Stimulated activated CD4-positive, alpha-beta T cell treated with anti-CD3 and anti-CD28 coated beads, Interleukin-1b, Interleukin-23, amount 100 ng/mL, for 1 hour (primary cell): ENCODE measurements at places on chromosomes 12 and 14.

GRCh38 chr12:12788675-12789368, 3.4 kb downstream of the APOLD1 start:
- peak; percentile 27 for DNase-seq

DNA sequence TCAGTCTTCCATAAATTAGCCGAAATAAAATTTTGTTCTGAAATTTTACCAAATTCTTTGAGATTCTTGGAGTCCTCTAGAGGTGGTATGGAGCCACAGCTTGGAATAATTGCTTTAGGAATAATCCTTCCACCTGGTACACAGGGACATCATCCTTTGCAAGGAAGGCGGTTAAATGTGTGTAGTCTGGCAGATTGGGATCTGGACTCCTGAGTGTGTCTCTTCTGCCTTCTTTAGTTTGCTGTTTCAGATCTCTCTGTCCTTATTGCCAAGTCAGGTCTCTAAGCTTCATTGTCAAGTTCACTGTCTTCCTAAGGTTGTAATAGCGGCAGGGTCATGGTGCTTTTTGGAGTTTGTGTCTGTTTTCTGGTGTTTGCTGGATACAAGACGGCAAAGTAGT, 393.9 kb upstream of the RGS6 start:
- no peak for DNase-seq

- no peak for DNase-seq
Measured at GRCh38 chr14:20512177-20512905, 7.0 kb downstream of the RNASE10 start.

GRCh38 chr14:89186856-89187376, 230.1 kb downstream of the FOXN3 start:
- no peak for DNase-seq

DNA sequence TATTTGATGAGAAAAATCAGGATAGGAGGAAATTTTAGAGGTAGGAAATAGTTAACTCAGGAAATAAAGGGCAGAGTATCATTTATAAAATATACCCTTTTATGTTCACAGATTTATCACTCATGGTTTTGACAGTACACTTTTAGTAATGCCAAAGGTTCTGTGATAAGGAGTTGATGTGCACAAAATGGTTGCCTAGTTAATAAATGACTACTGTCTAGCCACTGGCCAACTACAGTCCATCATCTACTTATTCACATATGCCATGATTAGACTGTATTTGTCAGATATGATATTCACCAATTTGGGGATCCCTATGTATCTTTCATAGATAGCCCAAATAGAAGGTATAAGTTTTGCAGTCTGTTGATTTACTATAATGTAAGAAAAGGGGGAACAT, 19.2 kb upstream of the GXYLT1 start:
- DNase-seq = no peak

- no peak for DNase-seq
Measured at GRCh38 chr12:9027161-9028059, 38.1 kb downstream of the KLRG1 start.

DNA sequence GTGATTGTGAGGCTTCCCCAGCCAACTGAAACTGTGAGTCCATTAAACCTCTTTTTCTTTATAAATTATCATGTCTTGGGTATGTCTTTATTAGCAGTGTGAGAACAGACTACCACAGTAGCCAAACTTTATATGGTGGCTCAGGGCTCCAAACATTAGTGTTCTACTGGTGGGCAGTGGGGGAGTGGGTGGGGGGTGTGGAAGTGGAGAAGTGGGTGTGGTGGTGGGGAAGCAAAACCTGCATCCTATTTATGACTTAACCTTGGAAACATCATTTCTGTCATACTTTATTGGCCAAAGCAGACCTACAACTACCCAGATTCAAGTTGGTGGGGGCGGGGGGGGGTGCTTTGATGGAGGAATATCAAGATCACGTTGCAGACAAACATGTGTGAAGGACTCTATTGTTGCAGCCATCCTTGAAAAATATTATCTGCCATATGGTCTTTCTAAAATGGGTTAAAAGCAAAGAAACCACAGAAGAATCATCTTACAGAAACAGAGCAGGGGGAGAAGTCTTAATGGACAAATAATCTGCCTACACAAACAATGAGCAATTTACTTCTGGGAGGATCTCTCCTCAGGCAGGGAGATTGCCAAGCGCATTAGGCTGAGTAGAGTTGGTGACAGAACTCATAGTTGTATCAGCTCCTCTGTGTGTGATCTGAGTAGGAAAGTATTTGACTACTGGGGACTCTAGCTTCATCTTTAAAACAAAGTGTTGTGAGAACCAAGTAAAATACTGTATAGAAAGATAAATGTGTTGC, 1.4 kb upstream of the PWP1 start:
- no peak for DNase-seq

GRCh38 chr14:102908766-102909455, 13.6 kb upstream of the AMN start:
- no peak for DNase-seq

DNA sequence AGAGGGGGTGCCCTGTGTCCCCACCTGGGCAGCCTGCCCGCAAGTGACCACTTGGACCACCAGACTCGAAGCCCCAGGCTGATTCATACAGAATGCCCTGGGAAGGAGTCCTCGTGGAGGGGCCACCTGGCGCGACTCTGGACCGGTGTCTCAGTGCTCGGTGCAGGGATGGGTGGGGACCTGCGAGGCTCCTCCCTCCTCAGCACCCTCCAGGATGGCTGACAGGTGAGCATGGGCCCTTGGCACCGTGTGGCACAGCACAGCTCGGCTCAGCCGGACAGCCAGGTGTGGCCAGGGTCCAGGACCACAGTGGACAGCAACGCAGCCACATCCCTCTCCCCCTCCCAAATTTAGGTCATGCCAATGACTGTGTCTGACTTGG, 44.5 kb downstream of the CCNK start:
- no peak for DNase-seq

DNA sequence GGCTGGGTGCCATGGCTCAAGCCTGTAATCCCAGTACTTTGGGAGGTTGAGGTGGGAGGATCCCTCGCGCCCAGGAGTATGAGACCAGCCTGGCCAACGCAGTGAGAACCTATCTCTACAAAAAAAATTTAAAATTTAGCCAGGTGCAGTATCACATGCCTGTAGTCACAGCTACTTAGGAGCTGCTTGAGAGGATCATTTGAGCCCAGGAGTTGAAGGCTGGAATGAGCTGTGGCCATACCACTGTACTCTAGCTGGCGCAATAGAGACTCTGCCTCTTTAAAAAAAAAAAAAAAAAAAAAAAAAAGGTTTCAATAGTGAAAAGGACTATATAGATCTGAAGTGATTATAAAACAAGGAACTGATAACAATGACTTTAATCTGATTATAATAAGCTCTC, 13.5 kb downstream of the PSMA3 start:
- DNase-seq = no peak

DNA sequence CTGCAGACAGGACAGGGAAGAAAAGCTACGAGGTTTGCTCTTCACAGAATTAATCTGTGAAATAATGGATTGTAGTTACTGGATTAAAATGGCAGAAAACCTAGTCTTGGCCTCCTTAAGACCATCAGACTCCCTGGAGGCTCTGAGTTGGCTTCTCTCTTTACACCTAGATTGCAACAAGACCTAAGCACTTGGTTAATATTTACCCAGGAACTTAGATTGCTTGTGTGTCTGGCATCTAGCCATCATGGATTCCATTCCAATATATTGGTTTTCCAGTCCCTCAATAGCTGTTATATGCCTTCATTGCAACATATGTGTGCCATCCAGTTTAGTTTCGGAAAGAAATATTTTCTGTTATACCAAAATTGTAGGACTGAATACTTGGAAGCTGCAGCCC, 1.9 kb upstream of the GTF2A1 start:
- DNase-seq = no peak

- no peak for DNase-seq
Measured at GRCh38 chr12:68264857-68265256, 11.5 kb upstream of the IL22 start.

DNA sequence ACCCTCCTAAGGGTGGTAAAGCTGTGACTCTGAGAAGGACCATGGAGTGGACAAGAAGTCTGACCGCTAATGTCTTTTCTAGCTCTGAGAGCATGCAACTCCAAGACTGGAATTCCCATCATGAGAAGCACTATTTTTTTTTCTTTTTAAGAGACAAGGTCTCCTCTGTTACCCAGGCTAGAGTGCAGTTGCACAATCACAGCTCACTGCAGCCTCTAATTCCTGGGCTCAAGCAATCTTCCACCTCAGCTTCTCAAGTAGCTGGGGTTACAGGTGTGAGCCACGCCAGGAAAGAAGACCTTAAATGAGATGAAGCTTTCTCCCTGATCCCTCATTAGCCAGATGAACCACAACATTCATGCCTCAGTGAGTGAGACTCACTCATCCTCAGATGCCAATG, 19.2 kb downstream of the VDR start:
- no peak for DNase-seq

GRCh38 chr12:64180951-64181350, 41.1 kb downstream of the KICS2 start:
- DNase-seq = no peak

DNA sequence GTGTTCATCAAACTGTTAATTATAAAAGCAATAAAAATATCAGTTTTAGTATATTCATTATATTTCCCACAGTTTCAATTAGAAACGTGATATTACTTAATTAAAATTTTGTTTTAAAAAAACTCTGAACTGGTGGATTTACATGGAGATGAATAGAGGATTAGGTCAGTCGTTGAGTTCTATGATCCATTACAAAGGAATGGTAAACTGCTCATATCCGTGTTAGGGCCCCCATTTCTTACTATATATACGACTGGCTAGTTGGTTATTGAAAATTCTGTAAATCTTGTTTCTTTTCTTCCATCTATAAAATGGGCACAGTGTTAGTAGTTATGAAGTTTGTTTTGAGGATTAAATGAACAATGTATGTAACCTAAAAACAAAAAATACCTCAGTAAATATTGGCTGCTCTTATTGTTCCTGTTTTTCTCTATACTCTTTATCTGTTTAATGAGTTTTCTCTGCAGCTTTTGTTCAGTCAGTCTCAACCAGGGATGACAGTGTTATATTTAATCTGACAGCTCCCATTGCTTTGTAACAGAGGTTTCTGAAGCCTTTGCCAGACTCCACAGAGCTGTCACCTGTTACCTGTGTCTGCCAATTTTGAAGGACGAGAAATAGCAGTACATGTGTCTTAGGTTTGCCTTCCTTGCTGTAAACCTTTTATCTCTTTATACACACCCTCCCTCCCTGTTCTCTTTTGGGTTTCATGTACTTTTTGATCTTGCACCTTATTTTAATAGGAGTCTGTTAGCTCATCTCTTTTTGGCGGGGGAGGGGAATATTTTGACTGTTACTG, 41.5 kb downstream of the FRS2 start:
- no peak for DNase-seq

GRCh38 chr14:65277580-65278270, 134.8 kb upstream of the FUT8 start:
- no peak for DNase-seq

DNA sequence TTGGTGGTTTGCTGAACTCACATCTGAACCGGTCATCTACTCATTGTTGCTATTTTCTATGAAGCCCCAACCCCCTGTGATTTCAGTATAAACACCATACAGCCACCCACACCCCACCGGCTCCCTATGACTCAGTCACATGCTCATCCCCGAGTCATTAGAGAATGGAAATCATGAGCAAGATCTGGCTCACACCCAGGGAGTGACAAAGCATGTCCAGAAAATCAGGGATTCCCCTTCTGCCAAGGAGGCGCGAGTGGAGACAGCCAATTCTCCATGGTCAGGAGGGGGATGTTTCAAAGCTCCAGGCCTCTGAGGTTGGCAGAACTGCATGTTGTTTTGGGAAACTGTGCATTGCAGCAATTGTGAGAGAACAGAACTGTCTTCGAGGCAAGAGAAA, 657.5 kb upstream of the TBX3 start:
- DNase-seq = no peak

GRCh38 chr12:62808166-62808879, 126.6 kb downstream of the PPM1H start:
- DNase-seq = no peak

GRCh38 chr12:53160000-53160399, 20.5 kb upstream of the ZNF740 start:
- no peak for DNase-seq

- DNase-seq = no peak
Measured at GRCh38 chr14:93544212-93544611, 113.5 kb downstream of the UNC79 start.
